T-helper 2 cell treated with Interferon-gamma antibody and Interleukin-4, amounts not matched to agents 100 ng/mL and 5 ng/mL, for 36 hours (primary cell): ENCODE measurements at places on chromosomes 5 and 9. TPM values are rescaled to one million over a fixed set of nuclear protein-coding genes. Genes with fewer than 3 reads are reported as not detected.

PRSS3 gene
- total RNA-seq, result 0.27 and 0.77 TPM in 2 replicates

PRUNE2 gene
- 0.93 and 1.1 TPM in 2 replicates for total RNA-seq

BTNL8 gene
- not detected in 2 replicates for total RNA-seq

FBN2 gene
- total RNA-seq, result not detected in 2 replicates

KCNN2 gene
- not detected in 2 replicates for total RNA-seq

HMCN2 gene
- total RNA-seq, result not detected in 2 replicates

MUSK gene
- total RNA-seq, result not detected in 2 replicates

ANKRD20A1 gene
- total RNA-seq, result 2.3 and 2.4 TPM in 2 replicates

FBXO10 gene
- 1.7 and 2.5 TPM in 2 replicates for total RNA-seq

BARHL1 gene
- total RNA-seq, result not detected in 2 replicates

LVRN gene
- 0.05 TPM in 1 of 2 replicates, not detected in the other for total RNA-seq

SLC4A9 gene
- total RNA-seq, result not detected in 2 replicates

ELAVL2 gene
- not detected in 2 replicates for total RNA-seq

CDH18 gene
- total RNA-seq, result not detected in 2 replicates

CYSTM1 gene
- 4.2 and 4.5 TPM in 2 replicates for total RNA-seq

PRRX2 gene
- 0.64 and 0.73 TPM in 2 replicates for total RNA-seq

DPYSL3 gene
- 0.07 and 0.09 TPM in 2 replicates for total RNA-seq

ZNF483 gene
- total RNA-seq, result 4.0 and 5.0 TPM in 2 replicates

C9orf152 gene
- 0.07 TPM in 1 of 2 replicates, not detected in the other for total RNA-seq

NME5 gene
- not detected in 2 replicates for total RNA-seq

TTC23L gene
- total RNA-seq, result not detected in 2 replicates
